Pericardium fibroblast (primary cell): ENCODE measurements at places on chromosomes 16 and 17. TPM values are rescaled to one million over a fixed set of nuclear protein-coding genes. Genes with fewer than 3 reads are reported as not detected.

The NPIPA8 gene
- 1.5 and 28.9 TPM in 2 replicates for total RNA-seq

The MYBBP1A gene
- total RNA-seq, result 42.4 and 52.6 TPM in 2 replicates

The NUDT16L1 gene
- total RNA-seq, result 22.4 and 24.9 TPM in 2 replicates

The RNF157 gene
- total RNA-seq, result 0.12 and 0.34 TPM in 2 replicates

The ITGAX gene
- under 0.01 TPM in 1 of 2 replicates, not detected in the other for total RNA-seq

The MYH8 gene
- 4.1 TPM in 1 of 2 replicates, not detected in the other for total RNA-seq

The PABPN1L gene
- total RNA-seq, result not detected in 2 replicates
